ENCODE measurements at places on chromosomes 4 and X.
A peak's percentile ranks its signal among the peaks of the same experiment; 100 is the strongest.

DNA sequence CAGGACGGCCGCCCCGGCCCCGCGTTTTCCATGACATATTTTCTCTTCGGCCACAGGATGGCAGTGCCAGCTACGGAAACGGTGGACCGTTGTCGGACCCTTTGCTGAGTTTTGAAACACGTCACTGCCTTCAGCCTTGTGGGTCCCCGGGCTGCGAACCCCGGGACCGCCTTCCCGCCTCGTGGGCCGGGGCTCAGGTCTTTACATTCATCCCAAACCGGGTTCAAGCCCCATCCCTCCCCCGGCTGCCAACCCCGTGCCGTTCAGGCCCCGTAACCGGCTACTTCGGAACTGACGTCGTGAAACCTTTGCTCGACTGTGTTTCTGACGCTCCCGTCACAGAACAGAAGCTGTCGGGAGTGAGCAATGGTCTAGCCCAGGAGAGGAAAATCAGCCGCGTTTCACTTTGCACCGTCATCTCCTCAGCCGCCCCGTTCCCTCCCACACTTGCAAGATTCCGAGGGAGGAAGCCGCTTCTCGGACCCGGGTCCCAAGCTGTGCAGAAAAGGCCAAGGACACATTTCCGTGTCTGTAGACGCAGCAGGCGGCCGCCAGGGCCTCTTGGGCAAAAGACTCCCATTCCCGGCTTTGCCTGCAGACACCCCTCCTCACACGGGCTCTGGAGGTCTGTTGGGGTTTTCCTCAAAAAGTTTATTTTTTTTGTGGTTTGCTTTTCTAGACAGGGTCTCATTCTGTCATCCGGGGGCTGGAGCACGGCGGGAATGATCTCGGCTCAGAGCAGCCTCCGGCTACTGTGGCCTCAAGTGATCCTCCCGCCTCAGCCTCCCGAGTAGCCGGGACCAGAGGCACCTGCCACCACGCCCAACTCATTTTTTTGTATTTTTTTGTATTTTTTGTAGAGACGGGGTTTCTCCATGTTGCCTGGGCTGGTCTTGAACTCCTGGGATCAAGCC, 41.4 kb upstream of the PPP2R3B start:
- DNase-seq: no peak

DNA sequence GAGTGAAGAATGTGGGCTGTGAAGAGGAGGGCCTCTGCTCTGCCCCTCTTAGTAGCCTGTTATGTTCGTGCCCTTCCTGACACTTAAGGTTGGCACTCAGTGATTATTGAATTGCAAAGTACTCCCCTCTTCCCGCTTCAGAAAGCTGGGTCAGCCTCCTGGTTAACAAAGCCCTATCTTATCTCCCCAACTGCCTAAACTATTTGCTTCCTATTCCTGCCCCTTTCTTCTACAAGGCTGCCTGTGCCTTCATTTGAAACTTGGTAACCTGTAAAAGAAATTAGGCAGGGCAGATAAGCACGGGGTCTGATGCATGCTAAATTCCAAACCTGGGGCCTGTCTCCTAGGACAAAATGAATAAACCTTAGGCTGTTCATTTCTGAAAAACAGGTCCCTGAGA, 23.1 kb upstream of the TMEM150C start:
- no peak for DNase-seq

- DNase-seq: no peak
Observed at GRCh38 chr4:88698519-88698918, 890 bp upstream of the NAP1L5 start.

- DNase-seq: no peak
Observed at GRCh38 chr4:146477054-146477453, 44.7 kb downstream of the SLC10A7 start.

DNA sequence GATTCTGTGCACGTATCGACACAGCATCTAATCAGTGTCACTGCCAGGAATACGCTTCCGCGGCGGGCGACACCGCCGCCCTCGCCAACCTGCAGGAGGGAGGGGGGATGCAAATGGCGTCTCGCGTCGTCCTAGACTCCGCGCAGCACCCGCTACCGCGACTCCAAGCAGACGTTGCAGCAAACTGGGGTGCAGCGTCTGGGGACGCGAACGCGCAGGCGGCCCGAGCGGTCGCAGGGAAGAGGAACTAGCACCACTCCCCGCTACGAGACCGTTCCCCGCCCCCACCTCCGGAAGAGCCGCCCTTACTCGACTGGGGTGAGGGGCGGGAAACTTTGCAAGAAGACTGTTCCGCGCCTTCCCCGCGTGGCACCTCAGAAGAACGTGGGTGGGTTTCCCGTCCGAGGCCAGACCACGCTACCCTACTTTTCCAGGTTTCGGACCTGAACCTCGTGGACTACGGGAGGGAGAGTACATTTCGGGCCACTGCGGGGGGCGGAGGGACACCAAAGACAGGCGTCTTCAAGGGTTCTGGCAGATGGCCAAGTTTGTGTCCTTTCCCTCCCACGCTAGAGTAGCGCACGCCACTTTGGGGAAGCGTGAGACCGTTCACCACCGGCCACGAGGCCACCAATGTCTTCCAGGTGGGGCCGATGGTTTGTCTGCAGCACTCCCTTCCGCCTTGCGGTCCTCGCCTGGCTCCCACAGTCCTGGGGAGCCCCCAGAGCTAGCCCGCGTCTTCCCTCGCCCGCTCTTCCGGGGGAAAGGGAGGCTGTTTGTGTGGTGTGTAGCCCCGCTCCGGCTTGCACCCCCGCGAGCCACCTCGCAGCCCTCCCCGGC, 78.0 kb upstream of the BCOR start:
- no peak for DNase-seq

DNA sequence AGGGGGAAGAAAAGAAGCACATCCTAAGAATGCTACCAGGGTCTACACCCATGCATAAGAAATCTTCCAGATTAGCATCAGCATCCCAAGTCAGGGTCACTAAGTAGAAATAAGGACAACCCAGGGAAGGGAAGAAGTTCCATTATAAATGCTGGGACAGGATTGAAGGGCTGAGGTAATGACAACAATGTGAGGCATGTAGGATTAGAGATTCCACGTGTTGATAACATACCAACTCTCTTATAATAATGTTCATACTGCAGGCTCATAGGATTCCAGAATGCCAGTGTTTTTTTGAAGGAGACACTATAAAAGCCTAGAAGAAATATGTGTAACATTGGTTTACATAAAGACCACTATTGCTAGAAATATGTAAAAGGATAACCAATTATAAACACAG, 201.2 kb downstream of the MID1IP1 start:
- DNase-seq: no peak

DNA sequence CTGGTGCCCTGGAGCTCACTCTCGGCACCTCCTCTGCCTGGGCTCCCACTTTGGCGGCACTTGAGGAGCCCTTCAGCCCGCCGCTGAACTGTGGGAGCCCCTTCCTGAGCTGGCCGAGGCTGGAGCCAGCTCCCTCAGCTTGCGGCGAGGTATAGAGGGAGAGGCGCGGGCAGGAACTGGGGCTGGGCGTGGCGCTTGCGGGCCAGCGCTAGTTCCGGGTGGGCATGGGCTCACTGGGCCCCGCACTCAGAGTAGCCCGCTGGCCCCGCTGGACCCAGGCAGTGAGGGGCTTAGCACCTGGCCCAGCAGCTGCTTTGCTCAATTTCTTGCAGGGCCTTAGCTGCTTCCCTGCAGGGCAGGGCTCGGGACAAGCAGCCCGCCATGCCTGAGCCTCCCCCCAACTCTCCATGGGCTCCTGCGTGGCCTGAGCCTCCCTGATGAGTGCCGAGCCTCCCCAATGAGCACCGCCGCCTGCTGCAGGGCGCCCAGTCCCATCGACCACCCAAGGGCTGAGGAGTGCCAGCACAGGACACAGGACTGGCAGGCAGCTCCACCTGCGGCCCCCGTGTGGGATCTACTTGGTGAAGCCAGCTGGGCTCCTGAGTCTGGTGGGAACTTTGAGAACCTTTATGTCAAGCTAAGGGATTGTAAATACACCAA, 26.7 kb upstream of the FAM90A26 start:
- peak; percentile 69 for DNase-seq

GRCh38 chr4:103853627-103854026, 133.8 kb upstream of the TACR3 start:
- no peak for DNase-seq

GRCh38 chr4:73621357-73621756, 1.1 kb upstream of the RASSF6 start:
- no peak for DNase-seq

DNA sequence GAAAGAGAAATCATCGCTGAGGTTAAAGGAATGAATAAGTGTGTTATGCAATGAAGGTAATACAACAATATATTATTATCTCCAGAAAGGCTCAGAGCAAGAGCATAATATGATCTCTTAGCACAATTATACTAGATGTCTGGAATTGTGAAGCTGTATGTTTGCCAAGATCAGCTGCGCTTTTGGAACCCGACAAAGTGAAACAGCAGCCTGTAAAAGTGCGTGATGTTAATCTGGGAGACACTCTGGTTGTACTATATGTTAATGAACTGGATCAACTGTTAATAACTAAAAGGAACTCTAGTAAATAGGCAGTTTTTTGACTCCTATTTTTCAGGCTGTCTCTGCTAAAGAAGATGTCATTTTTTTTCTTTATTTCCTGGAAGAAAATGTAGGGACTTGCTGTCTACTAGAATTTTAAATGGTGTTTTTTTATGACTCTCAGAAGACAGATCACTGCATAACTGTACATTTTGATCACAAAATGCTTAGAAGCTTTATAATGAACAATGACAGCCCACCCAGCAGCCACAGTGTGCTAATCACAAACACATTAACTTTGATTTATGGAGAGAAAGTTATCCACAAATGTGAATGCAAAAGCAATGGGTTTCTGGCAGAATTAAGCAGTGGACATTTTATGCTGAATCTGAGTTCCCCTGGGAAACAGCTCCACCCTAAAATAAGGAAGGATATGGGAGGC, 50.2 kb downstream of the UGT2B28 start:
- DNase-seq: no peak

DNA sequence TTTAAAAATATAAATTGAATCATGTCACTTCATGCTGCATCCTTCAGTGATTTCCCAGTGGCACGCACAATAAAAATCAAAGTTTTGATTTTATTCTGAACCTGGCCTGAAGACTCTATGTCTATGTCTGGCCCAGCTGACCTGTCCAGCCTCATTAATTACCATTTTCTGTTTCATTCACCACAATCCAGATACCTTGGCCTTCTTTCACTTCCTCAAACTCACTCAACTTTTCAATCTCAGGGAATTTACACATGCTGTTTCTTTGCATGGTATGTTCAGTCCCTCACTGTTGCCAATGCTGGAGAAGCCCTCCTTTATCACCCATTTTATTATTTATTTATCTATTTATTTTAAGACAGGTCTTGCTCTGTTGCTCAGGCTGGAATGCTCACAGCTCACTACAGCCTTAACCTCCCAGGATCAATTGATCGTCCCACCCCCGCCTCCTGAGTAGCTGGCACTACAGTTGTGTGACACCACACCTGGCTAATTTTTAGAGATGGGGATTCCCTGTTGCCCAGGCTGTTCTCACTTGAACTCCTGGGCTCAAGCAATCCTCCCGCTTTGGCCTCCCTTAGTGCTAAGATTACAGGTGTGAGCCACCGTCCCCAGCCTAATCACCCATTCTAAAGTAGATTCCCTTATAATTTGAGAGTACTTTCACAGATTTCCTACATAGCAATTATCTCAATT, 43.1 kb downstream of the ZGRF1 start:
- no peak for DNase-seq

GRCh38 chrX:81957900-81958545, 756.1 kb downstream of the SH3BGRL start:
- DNase-seq: no peak

GRCh38 chr4:107721436-107722100, 1.5 kb upstream of the PAPSS1 start:
- DNase-seq: no peak

DNA sequence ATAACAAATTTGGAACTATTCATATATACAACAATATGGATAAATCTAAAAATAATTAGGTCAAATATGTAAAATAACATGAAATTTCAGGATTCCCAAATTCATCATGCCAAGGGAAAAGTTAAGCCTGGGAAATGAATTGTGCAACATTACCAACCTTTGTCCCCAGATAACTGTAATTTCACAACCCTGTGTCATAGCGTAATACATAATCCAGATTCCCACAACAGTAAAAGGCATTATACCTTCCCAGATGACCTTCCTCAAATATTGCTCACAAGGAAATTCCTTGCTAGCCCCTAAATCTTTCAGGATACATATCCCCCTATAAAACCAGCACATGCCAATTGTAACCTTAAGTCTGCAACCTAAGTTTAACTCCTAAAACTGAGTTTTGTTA, 32.9 kb upstream of the RAB40A start:
- no peak for DNase-seq

DNA sequence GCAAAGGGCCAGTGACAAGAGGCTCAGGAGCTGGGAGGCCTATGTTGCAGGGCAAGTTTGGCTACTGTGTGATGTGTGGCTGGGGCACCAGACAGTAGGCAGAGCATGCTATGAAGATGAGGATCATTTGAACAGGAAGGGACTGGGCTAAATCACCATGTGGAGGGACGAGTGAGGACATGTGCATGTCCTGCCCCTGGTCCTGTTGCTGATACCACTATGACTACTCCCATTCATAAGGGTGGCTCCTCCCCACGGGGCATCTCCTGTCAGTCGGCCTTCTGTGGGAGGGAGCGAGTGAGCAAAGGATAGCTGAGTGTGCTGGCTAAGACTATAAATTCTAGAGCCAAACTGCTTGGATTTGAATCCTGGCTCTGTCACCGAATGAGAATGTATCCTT, 139.2 kb downstream of the TMEM164 start:
- DNase-seq: no peak

DNA sequence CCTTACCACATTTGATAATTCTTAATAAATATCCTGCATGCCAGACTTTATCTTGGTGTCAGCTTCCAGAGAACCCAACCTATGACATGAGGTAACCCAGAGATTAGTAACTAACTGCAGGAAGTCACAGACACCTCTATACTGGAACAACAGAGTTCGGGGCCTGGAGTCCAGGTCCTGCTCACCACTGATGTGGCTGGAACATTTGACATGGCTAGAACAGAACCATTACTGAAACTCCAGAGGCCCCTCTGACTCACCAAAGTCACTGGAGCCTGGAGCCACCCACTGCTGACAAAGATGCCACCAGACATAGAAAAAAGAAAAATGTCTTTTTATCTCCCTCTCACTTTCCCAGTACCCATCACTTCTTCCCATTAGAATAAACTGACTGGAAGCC, 403.7 kb downstream of the MID1IP1 start:
- no peak for DNase-seq

- DNase-seq: no peak
Observed at GRCh38 chrX:19966056-19966455, 24.8 kb downstream of the BCLAF3 start.

DNA sequence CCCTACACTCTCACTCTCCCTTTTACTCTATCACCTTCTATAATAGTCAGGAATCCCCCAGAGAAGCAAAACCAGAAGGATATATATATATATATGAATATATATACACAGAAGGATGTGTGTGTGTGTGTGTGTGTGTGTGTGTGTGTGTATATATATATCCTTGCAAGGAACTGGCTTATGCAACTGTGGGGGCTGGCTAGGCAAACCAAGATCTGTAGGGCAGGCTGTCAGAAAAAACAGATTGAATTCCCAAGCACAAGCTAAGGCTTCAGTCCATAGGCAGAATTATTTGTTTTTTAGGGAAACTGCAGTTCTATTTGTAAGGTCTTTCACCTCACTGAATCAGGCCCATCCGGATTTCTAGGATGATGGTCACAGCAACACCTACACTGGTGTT, 13.0 kb upstream of the KLHL2 start:
- no peak for DNase-seq

Data from mesenteric fat pad (tissue), 1 donor.